ENCODE measurements at places on chromosomes 7 and 10. TPM values are rescaled to one million over a fixed set of nuclear protein-coding genes. Genes with fewer than 3 reads are reported as not detected.

The TMEM184A gene
- total RNA-seq = 0.05 TPM

The ZNF277 gene
- 25.9 TPM for total RNA-seq

The CHN2 gene
- 1.8 TPM for total RNA-seq

The KEL gene
- 0.44 TPM for total RNA-seq

The STEAP4 gene
- total RNA-seq = 6.2 TPM

The GRM3 gene
- total RNA-seq = not detected

The POR gene
- 69.7 TPM for total RNA-seq

The SLC18A3 gene
- total RNA-seq = not detected

The SORCS1 gene
- not detected for total RNA-seq

The CCDC146 gene
- 13.0 TPM for total RNA-seq

- no peak for DNase-seq
These were observed 50.8 kb upstream of the SLC29A3 start for GRCh38 chr10:71268247-71268691.

- no peak for DNase-seq
These were observed 178.4 kb downstream of the SH3PXD2A start for GRCh38 chr10:103676851-103677417.

GRCh38 chr10:88080213-88080612 lies 216.8 kb downstream of the PTEN start:
- no peak for DNase-seq

- no peak for DNase-seq
These were observed 97.2 kb downstream of the EBF3 start for GRCh38 chr10:129866894-129867293.

- DNase-seq = no peak
These were observed 338.1 kb downstream of the ACTR3B start for GRCh38 chr7:153097511-153098201.

DNA sequence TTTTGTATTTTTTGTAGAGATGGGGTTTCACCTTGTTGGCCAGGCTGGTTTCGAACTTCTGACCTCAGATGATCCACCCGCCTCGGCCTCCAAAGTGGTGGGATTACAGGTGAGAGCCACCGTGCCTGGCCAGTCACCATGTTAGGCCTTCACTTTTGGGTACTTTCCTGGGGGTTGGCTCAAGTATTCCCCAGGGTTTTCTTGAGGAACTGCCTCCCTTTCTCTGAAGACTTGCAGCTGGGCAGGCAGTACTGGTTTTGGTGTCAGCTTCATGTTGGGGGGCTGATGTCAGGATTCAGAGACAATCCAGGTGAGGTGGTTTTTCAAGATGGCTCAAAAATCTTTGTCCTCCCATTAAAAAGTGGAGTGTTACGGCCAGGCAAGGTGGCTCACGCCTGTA lies 7.7 kb downstream of the ZNHIT1 start:
- no peak for DNase-seq

DNA sequence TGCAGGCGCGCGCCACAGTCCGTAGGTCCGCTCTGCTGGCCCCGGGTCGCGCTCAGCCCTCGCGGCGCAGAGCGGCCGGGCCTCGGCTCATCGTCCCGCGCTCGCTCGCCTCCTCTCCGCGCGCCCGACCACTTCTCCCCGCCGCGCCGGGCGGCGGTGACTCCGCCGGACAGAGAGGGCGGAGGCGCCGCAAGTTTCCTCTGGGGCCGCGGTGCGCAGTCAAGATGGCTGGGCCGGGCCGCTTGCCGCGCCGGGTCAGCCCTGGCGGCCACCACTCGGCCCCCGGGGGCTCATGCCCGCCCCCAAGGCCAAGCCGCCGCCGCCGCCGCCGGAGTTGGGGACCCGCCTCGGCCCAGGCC lies 441 bp downstream of the FZD8 start:
- no peak for DNase-seq

DNA sequence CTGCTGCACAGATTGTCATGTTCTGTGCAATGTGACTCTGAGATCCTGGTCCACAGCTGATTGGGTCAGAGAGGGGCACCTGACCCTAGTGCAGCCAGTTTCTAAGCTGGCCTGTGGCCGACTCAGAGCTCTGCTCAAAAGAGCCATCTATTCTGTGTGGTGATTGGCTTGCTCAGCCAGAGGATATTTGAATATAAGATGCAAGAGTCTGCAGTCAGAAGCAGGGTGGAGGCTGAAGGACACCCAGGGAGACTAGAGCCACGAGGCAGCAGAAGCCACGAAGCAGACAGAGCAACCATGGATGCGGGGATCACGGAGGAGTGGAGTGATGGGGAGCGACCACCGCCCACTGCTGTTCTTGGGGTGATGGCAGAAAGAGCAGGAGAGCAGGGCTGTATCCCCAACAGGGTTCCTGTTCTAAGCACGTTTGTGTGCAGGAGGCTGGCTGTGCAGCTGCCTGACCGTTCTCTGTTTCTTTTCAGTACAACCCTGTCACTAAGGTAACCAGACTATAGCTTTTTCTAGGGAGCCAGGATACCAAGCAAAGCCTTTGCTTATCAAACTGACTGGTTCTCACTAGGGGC lies 19.5 kb upstream of the RHEB start:
- no peak for DNase-seq

DNA sequence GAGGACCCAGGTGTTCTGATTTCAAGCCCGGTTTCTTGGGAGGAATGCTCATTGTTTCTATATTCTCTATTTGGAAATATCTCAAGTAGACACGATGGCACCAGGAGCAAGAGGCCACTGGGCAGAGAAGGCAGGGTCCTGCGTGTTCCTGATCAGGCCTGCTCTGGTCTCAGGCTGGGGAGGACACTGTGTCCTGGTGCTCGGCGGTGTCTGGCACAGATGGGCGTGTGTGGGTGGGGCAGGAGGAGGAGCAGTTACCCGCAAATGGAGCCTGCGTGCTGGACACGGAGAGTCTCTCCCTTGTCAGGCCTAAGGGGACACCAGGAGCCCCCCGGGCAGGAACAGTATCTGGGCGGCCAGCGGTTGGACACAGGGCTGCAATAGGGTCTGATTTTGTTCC lies 25.9 kb upstream of the GOLGA7B start:
- DNase-seq = no peak

GRCh38 chr7:103116511-103116910 lies 32.4 kb downstream of the NAPEPLD start:
- no peak for DNase-seq

GRCh38 chr10:23341004-23341403 lies 3.6 kb downstream of the C10orf67 start:
- DNase-seq = peak; percentile 32

GRCh38 chr7:116443101-116443523 lies 56.4 kb upstream of the CAV2 start:
- DNase-seq = no peak

- DNase-seq = no peak
These were observed 351.4 kb downstream of the PAXIP1 start for GRCh38 chr7:154651501-154651900.

DNA sequence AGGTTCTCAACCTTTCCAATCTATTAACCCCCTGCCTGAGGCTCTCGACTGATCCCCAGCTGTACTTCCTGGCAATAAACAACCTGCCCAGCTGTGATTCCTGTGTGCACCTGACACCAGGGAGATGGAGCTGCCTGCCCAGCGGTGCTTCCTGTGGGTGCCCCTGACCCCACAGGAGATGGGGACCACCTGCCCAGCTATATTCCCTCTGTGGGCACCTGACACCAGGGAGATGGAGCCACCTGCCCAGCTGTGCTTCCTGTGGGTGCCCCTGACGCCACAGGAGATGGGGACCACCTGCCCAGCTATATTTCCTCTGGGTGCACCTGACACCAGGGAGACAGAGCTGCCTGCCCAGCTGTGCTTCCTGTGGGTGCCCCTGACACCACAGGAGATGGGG lies 184.0 kb downstream of the DIP2C start:
- no peak for DNase-seq

DNA sequence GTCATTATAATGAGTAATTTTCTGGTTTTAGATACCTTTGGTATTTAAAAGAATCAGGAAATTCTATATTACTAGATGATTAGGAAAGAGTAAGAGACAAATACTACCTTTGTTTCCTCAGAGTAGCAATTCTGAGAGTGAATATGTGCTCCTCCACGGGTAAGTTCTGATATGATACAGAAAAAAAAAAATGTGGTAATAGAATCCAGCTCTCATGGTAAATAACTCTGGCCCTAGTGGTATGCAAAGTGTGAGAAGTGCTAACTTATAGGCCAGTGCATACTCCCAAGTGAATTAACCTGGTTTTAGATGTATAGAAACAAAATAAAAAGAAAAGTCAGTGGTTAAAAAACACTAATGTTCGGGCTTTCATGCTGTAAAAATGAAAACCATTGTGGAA lies 512.6 kb upstream of the SEMA3D start:
- DNase-seq = no peak

DNA sequence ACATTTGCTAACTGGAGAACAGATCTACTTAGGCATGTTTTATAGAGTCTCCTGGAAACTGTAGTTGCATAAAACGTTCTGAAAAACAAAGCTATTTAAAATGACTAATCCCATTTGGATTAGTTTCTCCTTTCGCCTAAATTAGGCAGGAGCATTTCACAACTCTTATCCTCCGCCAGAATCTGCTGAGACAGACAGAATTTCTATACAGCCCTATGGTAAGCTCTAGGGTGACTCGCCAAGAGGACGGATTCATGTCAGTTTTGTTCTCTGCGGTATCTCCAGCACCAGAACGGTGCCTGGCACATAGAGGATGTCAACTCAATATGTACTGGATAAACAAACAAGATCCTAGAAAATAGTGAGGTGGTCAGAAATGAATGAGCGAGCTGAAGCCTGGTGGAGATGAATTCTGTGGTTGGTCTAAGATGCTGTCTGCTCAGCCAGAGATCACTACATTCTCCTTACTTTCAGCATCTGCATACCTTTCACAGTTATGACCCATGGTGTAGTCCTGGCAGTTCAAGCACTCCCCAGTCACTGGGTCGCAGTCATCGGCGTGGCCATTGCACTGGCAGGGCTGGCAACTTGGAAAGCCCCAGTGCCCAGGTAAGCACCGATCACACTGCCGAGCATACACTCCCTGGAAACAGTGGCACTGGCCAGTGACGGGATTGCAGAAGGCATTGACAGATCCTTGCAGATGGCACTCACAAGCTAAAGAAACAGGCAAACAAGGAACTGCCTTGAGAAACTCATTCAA lies 44.0 kb downstream of the LAMB1 start:
- DNase-seq = no peak

- DNase-seq = no peak
These were observed 21.3 kb upstream of the AMZ1 start for GRCh38 chr7:2666588-2667250.
